D721Med (cell line): ENCODE measurements at places on chromosomes 13 and 19.

DNA sequence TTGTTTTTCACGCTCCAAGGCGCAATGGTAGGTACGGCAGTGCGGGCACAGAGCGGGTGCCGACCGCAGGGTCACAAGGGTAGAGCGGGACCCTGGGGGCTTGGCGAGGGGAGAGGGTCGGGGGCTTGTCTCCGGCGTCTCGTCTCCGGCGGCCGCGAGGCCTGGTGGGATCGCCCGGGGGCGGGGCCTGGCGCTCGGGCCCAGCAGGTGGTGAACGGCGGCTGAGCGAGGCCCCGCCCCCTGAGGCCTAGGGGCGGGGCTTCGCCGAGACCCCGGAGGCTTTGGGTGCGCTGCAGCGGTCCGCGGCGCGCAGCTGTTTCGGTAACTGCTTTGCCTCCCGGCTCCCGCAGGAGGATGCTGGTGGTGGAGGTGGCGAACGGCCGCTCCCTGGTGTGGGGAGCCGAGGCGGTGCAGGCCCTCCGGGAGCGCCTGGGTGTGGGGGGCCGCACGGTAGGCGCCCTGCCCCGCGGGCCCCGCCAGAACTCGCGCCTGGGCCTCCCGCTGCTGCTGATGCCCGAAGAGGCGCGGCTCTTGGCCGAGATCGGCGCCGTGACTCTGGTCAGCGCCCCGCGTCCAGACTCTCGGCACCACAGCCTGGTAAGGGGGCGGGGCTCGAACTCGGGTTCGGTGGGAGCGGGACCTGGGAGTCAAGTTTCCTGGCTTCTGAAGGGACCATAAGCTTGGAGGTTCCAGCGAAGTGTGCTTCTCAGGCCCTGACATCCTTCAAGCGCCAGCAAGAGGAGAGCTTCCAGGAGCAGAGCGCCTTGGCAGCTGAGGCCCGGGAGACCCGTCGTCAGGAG, at the start of gene TSEN34:
TSEN34 (plus strand) TSS at position 298 of the 800 bp plus-strand sequence; CDS start at position 355, 57 bp downstream.
- no peak for DNase-seq

GRCh38 chr13:92260363-92260762, 861.9 kb downstream of the GPC5 start:
- DNase-seq = no peak

DNA sequence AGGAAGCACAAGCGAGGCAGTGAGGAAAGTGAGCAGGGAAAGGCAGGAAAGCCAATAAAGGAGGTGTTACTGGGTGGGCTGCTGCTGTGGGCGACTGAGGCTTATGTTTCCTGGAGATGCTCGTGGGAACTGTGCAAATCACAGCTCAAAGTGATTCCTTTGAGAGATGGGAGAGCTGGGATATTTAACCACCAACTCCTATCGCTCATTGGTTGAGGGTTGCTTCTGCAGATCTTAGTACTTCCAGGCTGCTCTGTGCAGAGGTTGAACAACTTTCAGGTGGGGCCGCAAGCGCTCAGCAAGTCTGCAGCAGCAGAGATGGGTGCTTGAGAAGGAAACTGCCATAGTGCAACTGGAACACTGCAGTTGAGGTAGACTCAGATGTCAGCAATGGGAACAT, 8.4 kb downstream of the PCDH8 start:
- DNase-seq = no peak

GRCh38 chr19:55176076-55176475, 4.0 kb downstream of the SYT5 start:
- no peak for DNase-seq

DNA sequence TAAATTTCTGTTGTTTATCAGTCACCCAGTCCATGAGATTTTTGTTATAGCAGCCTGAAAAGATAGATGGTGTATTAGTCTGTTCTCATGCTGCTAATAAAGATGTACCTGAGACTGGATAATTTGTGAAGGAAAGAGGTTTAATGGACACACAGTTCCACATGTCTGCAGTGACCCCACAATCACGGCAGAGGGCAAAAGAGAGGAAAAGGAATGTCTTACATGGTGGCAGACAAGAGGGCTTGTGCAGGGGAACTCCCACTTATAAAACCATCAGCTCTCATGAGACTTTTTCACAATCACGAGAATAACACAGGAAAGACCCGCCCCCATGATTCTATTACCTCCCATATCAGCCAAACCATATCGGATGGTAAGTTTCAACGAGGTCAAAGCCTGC, 309.2 kb downstream of the LIG4 start:
- no peak for DNase-seq

DNA sequence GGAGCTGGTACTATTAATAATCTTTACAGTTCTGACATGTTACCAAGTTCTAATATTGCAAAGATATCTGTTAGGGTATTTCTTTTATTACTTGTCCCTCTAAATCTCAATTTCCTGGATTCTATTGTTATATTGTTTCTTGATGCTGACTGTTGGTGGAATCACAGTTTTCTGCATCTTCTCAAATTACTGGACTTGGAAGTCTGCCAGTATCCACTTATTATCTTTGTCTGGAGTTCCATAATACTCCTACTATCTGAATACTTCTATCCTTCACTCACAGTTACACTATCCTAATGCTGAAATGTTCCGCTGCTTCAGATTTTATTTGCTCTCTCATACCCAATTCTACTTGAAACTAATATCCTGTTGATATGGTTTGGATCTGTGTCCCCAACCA, 1985.7 kb upstream of the PRR20A start:
- no peak for DNase-seq

- no peak for DNase-seq
Observed at GRCh38 chr19:18408053-18408476, 10.6 kb upstream of the LRRC25 start.
